HFFc6 (cell line): ENCODE measurements at places on chromosomes 5 and 9. TPM values are rescaled to one million over a fixed set of nuclear protein-coding genes. Genes with fewer than 3 reads are reported as not detected.

OR1Q1 gene
- total RNA-seq: not detected in 3 replicates

ZFAND5 gene
- total RNA-seq: 232 to 340 TPM (median 254 TPM) in 3 replicates

KLHL3 gene
- total RNA-seq: 0.52 to 1.5 TPM (median 1.3 TPM) in 3 replicates

PLPP7 gene
- total RNA-seq: 1.8 to 10.2 TPM (median 9.2 TPM) in 3 replicates

MLANA gene
- total RNA-seq: not detected in 3 replicates

FOXD4L6 gene
- not detected in 3 replicates for total RNA-seq

SPATA31D1 gene
- not detected in 3 replicates for total RNA-seq

WNT8A gene
- not detected in 3 replicates for total RNA-seq

SLC36A2 gene
- not detected in 3 replicates for total RNA-seq

CETN3 gene
- total RNA-seq: 21.6 to 27.2 TPM (median 26.8 TPM) in 3 replicates

TRIM14 gene
- 31.6 to 39.0 TPM (median 34.6 TPM) in 3 replicates for total RNA-seq

CD14 gene
- 0.84 to 1.9 TPM (median 0.89 TPM) in 3 replicates for total RNA-seq

SPEF2 gene
- total RNA-seq: 1.8 to 2.9 TPM (median 2.4 TPM) in 3 replicates

STC2 gene
- 72.7 to 89.0 TPM (median 78.4 TPM) in 3 replicates for total RNA-seq

NMUR2 gene
- not detected in 2 replicates for total RNA-seq

HK3 gene
- not detected in 3 replicates for total RNA-seq

CREBRF gene
- 9.5 to 14.8 TPM (median 10.3 TPM) in 3 replicates for total RNA-seq

ST8SIA4 gene
- total RNA-seq: not detected in 3 replicates

EDIL3 gene
- total RNA-seq: 2.3 and 46.2 TPM in 2 replicates

FAM170A gene
- not detected in 3 replicates for total RNA-seq

OBP2B gene
- not detected in 3 replicates for total RNA-seq

NAA35 gene
- total RNA-seq: 20.7 to 22.1 TPM (median 21.2 TPM) in 3 replicates

DBH gene
- total RNA-seq: not detected in 3 replicates

BICD2 gene
- 31.7 to 38.2 TPM (median 37.9 TPM) in 3 replicates for total RNA-seq

PCDHGC4 gene
- total RNA-seq: 0.36 to 0.59 TPM (median 0.53 TPM) in 3 replicates

BAG1 gene
- total RNA-seq: 24.9 to 29.6 TPM (median 29.5 TPM) in 3 replicates

GZMA gene
- total RNA-seq: not detected in 3 replicates

ABO gene
- not detected in 3 replicates for total RNA-seq

CCDC171 gene
- 0.39 to 0.83 TPM (median 0.59 TPM) in 3 replicates for total RNA-seq

BHMT gene
- total RNA-seq: not detected in 3 replicates

KCTD16 gene
- 2.5 and 3.0 TPM in 2 replicates for total RNA-seq

MAMDC4 gene
- total RNA-seq: 2.0 to 4.3 TPM (median 3.4 TPM) in 3 replicates

IL4 gene
- not detected in 3 replicates for total RNA-seq

FRMPD1 gene
- not detected in 3 replicates for total RNA-seq

FAM221B gene
- not detected in 3 replicates for total RNA-seq

PTRH1 gene
- total RNA-seq: 20.0 to 25.7 TPM (median 21.6 TPM) in 3 replicates

GGTA1 gene
- total RNA-seq: not detected in 3 replicates

AFAP1L1 gene
- total RNA-seq: 3.5 and 5.2 TPM in 2 replicates

TLE1 gene
- total RNA-seq: 6.7 to 15.3 TPM (median 8.2 TPM) in 3 replicates

NR6A1 gene
- total RNA-seq: 0.05 to 0.21 TPM (median 0.13 TPM) in 3 replicates

SPINK6 gene
- not detected in 3 replicates for total RNA-seq

THBS4 gene
- 0.58 to 0.82 TPM (median 0.68 TPM) in 3 replicates for total RNA-seq

NTRK2 gene
- total RNA-seq: 0.16 to 0.98 TPM (median 0.57 TPM) in 3 replicates

NPM1 gene
- 1,912 to 2,140 TPM (median 2,057 TPM) in 3 replicates for total RNA-seq

C9orf50 gene
- 0.20 TPM in 1 of 3 replicates, not detected in the others for total RNA-seq

PHPT1 gene
- total RNA-seq: 151 to 205 TPM (median 169 TPM) in 3 replicates

MELK gene
- total RNA-seq: 16.6 to 35.3 TPM (median 28.8 TPM) in 3 replicates

GARIN3 gene
- total RNA-seq: not detected in 3 replicates
